ENCODE measurements at places on chromosomes 4 and X. TPM values are rescaled to one million over a fixed set of nuclear protein-coding genes. Genes with fewer than 3 reads are reported as not detected.

DNA sequence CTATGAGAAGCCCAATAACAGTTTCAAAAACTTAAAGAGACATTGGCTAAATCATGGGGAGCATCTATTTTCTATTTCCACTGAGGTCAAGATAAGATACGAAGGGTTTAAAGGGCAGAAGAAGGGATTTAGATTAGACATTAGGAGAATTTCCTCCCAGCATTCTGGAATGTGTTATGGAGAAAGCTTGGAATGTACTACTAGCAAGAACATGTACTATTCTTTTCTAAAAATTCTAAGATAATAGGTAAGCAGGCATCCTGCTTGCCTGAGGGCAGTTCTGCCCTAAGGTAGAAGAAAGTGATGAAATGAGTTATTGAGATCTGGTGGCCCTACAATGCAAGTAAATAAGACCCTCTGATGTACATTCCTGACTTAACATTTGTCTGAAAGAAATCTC is 279.2 kb downstream of the NR3C2 start:
- H3K27me3 ChIP-seq = no peaks in the 10 kb centered on the region
- no peak overlapping the region for H3K4me3 ChIP-seq
- DNase-seq = no peak
- no peaks in the 10 kb centered on the region for H3K36me3 ChIP-seq
- no peak overlapping the region for H3K27ac ChIP-seq

DNA sequence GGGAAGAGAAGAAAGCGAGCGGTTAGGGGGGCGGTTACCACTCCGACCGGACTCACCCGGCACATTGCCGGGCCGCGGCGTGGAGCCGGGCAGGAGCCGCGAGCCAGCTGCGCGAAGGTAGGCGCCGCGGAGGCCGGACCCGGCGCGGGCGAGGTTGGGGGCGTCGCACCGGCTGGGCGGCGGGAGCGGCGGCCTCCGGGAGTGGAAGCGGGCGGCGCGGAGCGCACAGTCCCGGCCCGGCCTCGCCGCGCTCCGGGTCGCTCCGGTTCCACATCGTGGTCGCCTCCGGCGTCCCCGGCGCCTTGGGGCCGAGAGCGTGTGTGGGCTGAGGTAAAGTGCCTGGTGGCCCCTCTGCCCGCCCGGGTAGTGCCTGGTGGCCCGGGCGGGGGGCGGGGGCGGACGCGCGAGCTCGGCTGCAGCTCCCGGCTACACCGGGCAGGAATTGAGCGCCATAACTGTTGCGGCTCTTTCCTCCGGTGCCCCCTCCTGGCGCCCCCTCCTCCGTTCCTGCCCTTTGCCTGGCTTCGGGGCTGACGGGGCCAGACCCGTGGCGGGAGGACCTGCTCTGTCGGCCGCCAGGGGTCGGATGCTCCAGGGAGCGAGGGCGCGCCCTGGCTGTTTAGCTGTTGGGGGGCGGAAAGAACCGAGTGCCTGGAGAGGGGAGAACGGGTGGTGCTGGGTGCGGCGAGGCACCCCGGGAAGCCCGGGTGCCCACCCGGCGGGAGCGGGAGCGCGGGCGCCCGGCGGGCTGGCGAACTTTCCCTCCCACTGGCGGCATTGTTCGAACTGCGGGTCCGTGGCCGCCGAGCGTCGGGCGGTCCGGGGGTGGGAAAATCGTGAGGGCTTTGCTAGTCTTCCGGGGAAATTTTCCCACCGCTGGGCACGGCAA is 626 bp downstream of the JADE3 start:
- H3K27ac ChIP-seq = peak overlapping the region; percentile 42
- DNase-seq = peak; percentile 48
- H3K27me3 ChIP-seq = no peaks in the 10 kb centered on the region
- no peaks in the 10 kb centered on the region for H3K36me3 ChIP-seq
- H3K4me3 ChIP-seq = peak overlapping the region; percentile 57

- no peaks in the 10 kb centered on the region for H3K27me3 ChIP-seq
- H3K36me3 ChIP-seq = no peaks in the 10 kb centered on the region
- H3K4me1 ChIP-seq = no peaks in the 10 kb centered on the region
- no peak overlapping the region for H3K27ac ChIP-seq
- H3K4me3 ChIP-seq = no peak overlapping the region
These were observed 35.3 kb upstream of the DCX start for GRCh38 chrX:111447298-111447697.

Gene WDR17
- 4.3 TPM for total RNA-seq

Gene GABRG1
- not detected for total RNA-seq

GRCh38 chrX:8604131-8604530 is 127.8 kb downstream of the ANOS1 start:
- H3K27ac ChIP-seq = no peak overlapping the region
- H3K4me1 ChIP-seq = no peaks in the 10 kb centered on the region
- no peaks in the 10 kb centered on the region for H3K27me3 ChIP-seq
- H3K4me3 ChIP-seq = no peak overlapping the region

GRCh38 chr4:22315628-22316027 is 200.2 kb downstream of the ADGRA3 start:
- no peaks in the 10 kb centered on the region for H3K4me1 ChIP-seq
- no peak overlapping the region for H3K27ac ChIP-seq
- H3K4me3 ChIP-seq = no peak overlapping the region

Gene DMRTC1
- 0.18 TPM for total RNA-seq

GRCh38 chrX:130139474-130140201 is 26.0 kb downstream of the AIFM1 start:
- H3K36me3 ChIP-seq = no peaks in the 10 kb centered on the region
- H3K27ac ChIP-seq = no peak overlapping the region
- no peaks in the 10 kb centered on the region for H3K27me3 ChIP-seq
- no peak overlapping the region for H3K4me3 ChIP-seq
- no peak for DNase-seq

- H3K4me1 ChIP-seq = no peaks in the 10 kb centered on the region
- no peak for DNase-seq
- H3K4me3 ChIP-seq = no peak overlapping the region
These were observed 59.0 kb upstream of the ADGRA3 start for GRCh38 chr4:22574880-22575279.

DNA sequence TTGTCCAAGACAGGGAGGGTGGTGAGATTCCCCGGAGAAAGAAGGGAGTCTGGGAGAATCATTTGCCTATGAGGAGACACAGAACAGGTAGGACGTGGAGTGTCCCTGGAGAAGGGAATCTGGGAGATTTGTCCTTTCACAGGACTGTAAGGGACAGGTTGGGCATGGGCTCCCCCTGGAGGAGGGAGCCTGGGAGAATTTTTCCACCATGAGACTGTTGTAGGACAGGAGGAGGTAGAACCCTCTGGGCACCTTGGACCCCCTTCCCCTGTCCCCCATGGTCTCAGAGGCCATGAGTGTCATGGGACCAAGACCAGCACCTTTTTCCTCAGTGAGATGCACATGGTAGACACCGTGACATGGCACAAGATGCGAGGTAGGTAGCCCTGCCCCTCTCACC is 2.8 kb downstream of the PORCN start:
- peaks cover 7% of the 10 kb centered on the region for H3K4me1 ChIP-seq
- no peak overlapping the region for H3K4me3 ChIP-seq

DNA sequence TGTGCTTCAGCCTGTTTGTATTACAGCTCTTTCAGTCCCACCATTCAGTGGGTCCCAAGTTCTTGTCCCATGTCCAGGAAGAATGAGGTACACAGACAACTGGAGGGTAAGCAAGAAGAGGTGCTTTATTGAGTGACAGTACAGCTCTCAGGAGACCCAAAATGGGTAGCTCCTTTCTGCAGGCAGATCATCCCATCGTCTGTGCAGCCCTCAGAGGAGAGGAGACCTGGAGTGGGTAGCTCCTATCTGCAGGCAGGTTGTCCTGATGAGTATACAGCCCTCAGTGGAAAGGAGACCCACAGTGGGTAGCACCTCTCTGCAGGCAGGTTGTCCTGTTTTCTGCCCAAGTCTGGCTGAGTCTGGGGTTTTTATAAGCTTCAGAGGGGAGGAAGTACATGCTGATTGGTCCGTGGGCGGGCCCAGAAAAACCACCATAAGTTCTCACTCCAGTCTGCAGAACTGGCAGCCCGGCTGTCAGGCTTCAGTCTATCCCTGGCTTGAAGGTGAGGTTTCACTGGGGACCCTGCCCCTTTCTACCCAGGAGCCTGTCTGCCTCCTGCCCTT is 18.0 kb downstream of the GRK4 start:
- no peaks in the 10 kb centered on the region for H3K36me3 ChIP-seq
- H3K27ac ChIP-seq = no peak overlapping the region
